ENCODE measurements at places on chromosomes 4 and X.
A peak's percentile ranks its signal among the peaks of the same experiment; 100 is the strongest.

- no peak for DNase-seq
These were observed 216.6 kb downstream of the PDGFC start for GRCh38 chr4:156754832-156755570.

DNA sequence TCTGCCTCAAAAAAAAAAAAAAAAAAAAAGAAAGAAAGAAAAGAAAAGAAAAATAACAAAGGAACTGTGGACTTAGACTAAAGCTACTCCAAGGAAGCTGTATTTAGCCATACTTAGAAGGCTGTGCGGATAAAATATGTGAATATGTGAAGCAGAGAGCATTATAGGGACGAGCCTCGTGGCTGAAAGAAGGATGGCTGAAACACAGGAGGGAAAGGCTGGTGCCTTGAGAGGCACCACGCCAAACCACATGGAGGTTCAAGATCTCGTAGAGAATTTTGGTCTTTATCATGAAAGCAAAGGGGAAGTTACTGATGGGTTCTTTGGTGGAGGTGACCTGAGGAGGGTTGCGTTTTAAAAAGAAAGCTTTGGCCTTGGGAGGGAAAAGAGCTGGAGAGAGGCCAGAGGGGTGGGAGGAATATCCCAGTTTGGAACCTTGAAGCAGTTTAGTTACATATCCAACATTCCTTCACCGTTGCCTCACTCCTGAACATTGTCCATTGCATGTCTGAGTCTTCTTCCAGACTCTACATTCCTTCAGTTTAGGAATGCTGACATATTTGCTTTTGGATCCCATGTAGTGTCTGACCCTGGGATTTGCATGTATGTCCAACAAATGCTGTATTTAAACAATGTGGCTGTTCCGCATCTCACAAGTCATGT lies 82.5 kb downstream of the CPE start:
- peak; percentile 60 for DNase-seq

- no peak for DNase-seq
These were observed 1343.8 kb upstream of the IGFBP7 start for GRCh38 chr4:58453956-58454355.

DNA sequence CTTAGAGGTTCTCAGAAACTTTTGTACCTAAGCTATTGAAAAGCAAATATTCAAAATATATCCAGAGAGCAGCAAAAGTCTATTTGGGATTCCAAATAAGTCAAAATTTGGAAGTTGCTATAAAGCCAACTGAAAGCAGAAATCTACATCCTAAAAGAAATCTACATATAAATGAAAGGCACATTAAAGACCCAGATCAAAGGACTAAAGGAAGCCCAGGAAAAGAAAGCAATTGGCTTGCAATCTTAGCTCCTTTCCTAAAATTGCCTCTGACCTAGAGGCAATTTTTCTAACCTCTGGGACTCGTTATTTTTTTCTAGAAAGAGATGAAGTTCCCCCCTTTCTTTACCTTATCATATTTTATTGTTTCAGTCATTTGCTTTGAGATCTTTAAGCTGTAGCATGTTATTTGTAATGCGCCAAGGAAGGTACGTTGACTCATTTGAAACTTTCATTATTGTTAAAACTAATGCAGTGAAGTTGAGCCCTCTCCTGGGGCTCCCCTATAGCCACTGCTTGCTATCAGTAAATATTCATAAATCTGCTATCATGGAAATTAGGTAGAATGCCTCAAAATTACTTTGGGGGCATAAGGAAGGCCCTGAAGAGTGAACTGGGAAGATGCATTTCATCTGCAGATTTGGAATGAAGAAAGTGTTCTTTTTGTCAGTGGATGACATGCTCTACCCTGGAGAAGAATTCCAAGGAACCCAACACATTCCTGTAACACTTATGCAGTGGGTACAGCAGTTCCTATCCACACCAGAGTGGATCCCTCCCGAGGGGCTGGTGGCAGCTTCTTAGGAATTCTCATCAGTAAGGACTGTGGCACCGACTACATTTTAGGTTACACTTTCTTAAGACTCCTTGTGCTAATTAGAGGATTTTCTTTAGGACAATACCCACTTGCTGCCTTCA lies 177.8 kb upstream of the IGFBP7 start:
- DNase-seq: no peak

DNA sequence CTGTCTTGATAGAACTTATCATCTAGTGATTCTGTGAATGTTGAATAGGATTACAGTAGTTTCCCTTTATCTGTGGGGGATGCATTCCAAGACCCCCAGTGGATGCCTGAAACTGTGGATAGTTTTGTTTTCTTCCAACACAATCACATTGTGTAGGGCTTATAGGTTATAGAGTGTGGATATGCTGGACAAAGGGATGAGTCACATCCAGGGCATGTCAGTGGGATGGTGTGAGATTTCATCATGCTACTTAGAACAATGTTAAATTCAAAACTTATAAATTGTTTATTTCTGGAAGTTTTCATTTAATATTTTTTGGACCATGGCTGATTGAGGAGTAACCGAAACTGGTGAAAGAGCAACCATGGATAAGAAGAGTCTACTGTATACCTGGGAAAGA lies 432.3 kb upstream of the ATOH1 start:
- DNase-seq: no peak

- peak; percentile 74 for DNase-seq
These were observed at the start of gene SETD7 for GRCh38 chr4:139556071-139556723. TSS of gene SETD7 (minus strand) at chr4:139556219. CDS start at chr4:139556137, 82 bp downstream.

DNA sequence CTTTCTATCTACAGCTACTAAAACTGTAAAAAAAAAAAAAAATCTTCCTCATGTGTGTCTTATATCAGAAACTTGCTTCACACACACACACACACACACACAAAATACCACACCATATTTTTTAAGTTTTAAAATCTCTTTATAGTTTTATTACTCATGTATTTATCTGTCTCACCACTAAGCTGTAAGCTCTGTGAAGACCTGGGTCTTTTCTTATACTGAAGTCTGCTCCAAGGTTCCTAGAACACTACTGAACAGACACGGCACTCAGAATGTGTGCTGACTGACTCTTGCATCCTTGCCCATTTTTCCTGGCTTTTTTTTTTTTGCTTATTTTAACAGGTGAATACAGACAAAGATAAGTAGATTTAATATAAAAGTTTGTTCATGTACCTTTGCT lies 135.6 kb upstream of the CXXC4 start:
- no peak for DNase-seq

DNA sequence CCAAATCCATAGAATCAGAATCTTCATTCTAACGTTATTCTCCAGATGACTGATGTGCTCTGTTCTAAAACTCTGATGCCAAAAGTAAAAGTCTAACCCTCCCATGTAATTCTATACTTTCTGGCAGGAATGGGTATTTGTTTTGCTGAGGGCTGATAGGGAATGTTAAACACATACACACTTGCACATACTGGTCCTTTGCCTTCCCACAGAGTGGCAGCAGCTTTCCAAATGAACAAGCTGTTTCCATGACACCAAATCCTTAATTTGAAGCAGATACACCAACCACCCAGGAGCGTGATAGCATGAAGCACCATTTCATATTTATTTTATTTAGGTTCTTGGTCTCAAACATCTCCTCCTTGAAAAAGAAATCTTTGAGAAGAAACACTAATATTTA lies 155.5 kb upstream of the PRDX4 start:
- DNase-seq: no peak

DNA sequence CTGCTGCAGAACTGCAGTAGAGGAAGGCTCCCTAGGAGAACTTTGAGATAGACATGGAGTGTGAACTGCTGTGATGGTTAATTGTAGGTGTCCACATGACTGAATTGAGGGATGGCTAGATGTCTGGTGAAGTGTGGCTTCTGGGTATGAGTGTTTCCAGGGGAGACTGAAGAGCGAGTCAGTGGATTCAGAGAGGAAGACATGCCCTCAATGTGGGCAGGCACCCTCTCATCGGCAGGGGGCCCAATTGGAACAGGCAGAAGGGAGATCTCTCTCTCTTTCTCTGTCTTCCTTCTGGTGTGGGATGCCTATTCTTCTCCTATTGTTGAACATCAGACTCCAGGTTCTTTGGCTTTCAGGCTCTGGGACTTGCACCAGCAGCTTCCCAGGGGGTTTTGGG lies 304.7 kb upstream of the GATB start:
- DNase-seq: no peak

DNA sequence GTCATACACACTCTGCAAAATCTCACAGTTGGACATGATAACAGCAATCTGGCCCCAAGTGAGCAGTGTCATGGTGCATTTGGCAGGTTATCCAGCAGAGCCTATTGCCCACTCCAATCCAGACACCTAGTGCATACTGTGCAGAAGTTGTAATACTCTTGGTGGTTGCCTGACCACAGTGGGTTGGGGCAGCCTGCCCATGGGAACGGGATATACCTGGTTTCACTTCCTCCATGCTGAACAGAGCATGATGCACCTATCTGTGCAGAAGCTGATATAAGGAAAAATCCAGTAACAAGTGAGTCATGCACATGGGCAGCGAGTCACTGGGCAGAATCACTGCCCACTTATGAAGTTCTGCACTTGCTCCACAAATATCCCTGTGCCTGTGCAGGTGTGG lies 105.3 kb upstream of the IGSF1 start:
- DNase-seq: no peak

GRCh38 chr4:148211533-148211932 lies 230.7 kb downstream of the NR3C2 start:
- DNase-seq: no peak

DNA sequence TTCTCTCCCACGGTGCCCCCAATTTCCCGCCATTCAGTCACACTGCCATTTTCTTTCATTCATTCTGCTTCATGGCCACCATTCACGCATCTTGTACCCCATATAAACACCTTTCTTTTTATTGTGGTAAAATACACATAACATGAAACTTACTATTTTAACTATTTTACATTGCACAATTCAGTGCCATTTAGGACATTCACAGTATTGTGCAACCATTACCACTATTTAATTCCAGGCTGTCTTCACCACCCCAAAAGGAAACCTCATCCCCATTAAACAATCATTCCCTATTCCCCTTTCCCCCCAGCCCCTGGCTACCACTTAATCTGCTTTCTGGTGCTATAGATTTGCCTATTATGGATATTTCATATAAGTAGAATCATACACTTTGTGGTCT lies 15.9 kb downstream of the SPACA5 start:
- DNase-seq: no peak

DNA sequence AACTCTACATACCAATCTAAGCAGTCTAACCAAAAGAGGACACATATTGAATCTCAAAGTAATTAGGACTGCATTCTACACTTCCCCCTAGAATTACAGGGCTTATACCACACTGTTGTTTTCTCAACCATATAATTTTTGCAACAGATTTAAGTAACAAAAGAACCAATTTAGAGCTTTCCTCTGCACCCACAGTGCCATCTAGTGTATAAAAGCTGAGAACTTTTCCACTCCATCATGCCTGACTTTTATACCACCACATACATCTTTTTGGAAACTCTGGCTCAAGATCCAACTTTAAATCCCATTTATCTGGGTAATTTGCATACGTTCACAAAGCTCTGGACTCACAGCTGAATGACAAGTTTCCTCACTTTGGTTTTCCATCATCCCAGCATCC lies 99.5 kb downstream of the EFHC2 start:
- DNase-seq: no peak

DNA sequence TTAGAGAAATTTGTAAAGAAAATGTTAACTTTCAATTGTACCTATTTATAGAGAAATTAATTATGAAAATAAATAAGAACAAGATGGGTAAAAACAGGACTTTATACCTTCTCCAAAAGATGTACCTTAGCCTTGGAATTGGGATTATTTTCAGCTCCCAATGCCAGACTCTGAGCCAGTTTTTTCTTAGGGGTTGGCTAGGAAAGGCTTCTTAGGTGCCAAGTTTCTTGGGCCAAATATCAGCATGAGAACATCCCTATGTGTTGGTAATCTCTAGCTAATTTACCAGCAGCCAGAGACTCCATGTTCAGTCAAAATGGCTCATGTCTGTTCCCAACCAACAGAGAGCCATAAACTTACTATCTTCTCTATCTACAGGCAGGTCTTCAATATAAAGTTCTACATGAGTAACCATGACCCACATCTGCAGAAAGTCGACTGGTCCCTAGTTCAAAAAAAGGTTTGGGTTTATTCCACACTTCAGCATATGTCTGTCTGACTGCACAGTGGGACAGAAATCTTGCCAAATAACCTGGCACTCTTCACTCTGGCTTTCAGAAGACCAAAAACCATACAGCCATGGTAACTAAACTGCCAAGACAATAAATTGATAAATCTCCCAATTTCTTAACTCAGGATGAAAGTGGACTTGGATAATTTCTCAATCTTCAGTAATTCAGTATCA lies 380.5 kb upstream of the RASGEF1B start:
- no peak for DNase-seq

- DNase-seq: no peak
These were observed 13.9 kb downstream of the PPP2R2C start for GRCh38 chr4:6458528-6458927.

DNA sequence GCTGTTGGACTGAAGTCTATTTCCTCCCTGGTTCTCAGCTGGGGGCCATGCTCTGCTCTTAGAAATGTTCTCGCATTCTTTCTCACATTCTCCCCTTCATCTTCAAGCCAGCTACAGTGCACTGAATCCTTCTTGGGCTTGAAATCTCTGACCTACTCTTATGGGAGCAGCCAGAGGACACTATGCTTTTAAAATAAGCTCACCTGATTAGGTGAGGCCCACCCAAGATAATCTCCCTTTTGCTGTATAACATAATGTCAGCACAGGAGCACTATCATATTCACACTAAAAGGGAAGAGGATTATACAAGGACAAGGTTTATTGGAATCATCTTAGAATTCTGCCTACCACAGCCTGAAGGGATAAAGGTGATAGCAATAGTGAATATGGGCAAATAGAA lies 146.3 kb downstream of the ZNF674 start:
- DNase-seq: no peak

- DNase-seq: no peak
These were observed 124.0 kb downstream of the ARHGAP24 start for GRCh38 chr4:85598936-85599335.

DNA sequence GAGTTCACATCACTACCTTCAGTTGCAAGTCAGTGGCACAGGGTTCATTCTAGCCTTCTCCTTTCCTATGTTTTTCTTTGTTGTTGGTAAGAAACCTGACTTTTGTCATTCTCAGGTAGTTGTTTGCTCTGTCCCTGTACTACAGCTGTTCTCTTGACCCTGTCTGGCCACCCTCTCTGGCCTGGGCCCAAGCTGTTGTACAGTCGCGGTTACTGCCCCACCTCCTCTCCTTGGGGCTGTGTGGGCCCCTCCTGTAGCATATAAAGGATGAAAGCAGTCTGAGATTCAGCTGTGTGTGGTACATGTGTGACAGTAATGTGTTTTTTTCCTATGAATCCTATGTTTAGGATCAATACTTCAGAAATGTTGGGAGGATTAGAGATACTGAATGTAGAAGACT lies 12.5 kb downstream of the MOB1B start:
- DNase-seq: no peak

- DNase-seq: no peak
These were observed 93.7 kb downstream of the GRIA3 start for GRCh38 chrX:123277821-123278220.

All from hepatic stellate cell (primary cell).